ENCODE measurements at places on chromosomes 2 and 18. TPM values are rescaled to one million over a fixed set of nuclear protein-coding genes. Genes with fewer than 3 reads are reported as not detected.

DNA sequence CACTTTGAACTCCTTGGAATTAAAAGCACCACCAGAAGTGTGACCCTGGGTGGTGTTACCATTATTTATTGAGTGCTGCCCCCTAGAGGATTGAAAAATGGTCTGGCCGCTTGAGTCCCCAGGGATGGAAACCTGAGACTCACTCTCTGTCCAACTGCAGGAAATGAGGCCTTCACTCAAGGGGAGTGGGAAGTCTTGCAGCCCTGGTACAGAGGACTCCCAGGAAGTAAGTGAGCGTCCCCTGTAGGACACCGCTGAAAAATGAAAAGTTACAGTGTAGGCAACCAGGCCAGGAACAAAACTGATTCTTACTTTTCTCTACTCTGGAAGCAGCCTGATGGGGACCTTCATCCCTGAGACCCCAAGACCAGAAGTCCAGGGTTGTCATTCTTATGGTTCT is 2.2 kb upstream of the NRP2 start:
- DNase-seq = no peak

DNA sequence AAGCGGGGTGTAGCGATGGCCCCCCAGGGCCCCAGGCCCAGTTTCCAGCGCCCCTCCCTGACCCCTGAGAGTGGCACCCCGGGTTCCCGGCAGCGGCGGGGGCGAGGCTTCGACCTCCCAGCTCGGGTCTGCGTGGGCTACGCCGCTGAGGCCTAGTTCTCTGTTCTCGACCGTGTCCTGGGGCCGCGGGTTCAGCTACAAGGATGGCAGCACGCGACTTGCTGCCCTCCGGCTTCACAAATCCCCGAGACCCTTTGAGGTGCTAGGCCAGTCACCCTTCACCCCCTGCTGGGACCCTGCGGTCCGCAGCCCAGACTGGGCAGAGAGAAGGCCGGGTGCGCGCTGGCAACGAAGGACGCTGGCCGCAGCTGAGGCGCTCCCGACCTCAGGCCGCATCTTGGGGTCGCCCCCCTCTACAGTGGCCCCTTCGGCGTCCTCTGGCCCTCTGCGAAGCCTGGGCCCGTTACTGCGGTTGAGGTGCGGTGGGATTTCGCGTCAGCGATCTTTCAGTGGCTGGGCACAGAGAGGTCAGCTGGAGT is 1.2 kb downstream of the OTX1 start:
- no peak for DNase-seq

DNA sequence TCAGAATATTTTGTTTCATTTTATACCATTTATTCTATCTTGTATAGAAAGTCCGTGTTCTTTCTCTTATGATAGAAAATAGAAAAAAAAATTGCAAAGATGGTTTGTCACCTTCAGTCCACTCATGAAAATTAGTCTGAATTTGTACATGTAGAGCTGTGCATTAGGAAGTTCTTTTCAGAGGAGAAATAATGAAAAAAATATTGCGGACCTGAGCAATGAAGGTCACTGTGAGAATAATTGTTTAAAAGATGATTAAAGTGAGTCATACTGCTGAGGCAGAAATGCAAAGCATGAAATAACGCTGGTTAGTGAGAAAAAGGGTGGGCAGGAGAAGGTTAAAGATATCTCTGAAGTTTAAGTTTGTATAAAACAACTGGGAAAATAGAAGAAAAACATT is 431.1 kb downstream of the TMX3 start:
- no peak for DNase-seq

GRCh38 chr2:165462443-165462842 is 7.1 kb upstream of the CSRNP3 start:
- no peak for DNase-seq

GRCh38 chr2:26185954-26186770 is 13.3 kb downstream of the GAREM2 start:
- no peak for DNase-seq

DNA sequence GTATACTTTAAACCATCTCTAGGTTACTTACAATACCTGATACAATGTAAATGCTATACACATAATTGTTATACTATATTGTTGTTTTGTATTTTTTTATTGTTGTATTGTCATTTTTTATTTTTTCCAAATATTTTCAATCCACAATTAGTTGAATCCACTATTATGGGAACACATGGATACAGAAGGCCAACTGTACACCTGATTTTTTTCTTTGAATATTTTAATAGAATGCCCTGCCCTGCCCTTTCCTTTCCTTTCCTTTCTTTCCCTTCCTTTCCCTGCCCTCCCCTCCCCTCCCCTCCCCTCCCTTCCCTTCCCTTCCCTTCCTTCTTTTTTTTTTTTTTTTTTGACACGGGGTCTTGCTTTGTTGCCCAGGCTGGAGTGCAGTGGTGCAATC is 120.2 kb downstream of the SLC4A3 start:
- no peak for DNase-seq

GRCh38 chr2:31735716-31736115 is 155.0 kb upstream of the SRD5A2 start:
- DNase-seq = no peak

GRCh38 chr18:55236150-55236931 is 277.1 kb upstream of the CCDC68 start:
- no peak for DNase-seq

- DNase-seq = peak; percentile 52
Observed at GRCh38 chr2:109447251-109447661, 166.5 kb downstream of the SEPTIN10 start.

DNA sequence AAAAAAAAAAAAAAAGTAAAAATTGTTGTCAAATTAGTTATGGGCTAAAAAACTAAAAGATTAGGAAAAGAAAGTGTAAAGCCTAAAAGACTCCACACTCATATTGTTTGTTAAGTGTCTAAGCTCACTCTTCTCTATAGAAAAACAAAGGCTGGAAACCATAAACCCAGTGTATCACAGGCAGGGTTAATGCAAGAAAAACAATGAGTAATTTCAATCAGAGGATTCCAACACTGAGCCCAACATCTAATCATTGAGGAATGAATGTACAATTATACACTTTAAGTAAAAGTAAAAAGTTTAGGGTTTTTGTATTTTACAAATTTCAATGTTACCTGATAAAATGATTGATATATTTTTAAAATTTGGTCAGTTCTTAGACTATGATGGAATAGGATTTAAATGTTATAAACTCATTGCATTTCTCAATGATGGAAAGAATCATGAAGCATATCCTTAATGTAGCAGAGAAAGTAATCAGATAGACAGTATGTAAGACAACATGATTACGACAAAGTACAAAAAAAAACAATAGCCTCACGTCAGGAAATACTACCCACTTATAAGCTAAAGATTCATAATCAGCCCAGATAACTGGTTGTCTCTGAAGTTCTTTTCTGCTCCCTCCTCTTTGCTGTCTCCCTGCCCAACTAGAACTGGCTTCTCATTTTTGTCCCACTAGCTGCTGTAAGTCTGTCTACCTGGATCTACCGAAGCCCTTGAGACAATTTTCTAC is 44.5 kb upstream of the SP3 start:
- no peak for DNase-seq

- no peak for DNase-seq
Observed at GRCh38 chr2:38948995-38949394, 59.3 kb downstream of the ARHGEF33 start.

DNA sequence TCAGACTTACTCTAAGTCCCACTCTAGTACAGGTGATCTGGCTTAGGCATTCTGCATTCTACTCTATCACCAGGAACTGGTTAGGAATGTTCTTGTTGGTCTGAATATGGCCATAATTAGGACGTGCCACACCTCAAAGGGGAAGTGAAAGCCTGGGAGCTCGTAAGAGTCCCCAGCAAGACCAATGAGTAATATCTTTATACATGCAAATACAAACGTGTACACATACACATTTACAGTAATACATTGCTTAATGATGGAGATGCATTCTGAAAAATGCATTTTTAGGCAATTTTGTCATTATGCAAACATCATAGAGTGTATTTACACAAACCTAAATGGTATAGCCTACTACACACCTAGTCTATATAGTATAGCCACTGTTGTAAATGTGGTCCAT is 19.5 kb upstream of the ERCC3 start:
- no peak for DNase-seq

- DNase-seq = no peak
Observed at GRCh38 chr2:216546641-216547403, 48.2 kb downstream of the RPL37A start.

DNA sequence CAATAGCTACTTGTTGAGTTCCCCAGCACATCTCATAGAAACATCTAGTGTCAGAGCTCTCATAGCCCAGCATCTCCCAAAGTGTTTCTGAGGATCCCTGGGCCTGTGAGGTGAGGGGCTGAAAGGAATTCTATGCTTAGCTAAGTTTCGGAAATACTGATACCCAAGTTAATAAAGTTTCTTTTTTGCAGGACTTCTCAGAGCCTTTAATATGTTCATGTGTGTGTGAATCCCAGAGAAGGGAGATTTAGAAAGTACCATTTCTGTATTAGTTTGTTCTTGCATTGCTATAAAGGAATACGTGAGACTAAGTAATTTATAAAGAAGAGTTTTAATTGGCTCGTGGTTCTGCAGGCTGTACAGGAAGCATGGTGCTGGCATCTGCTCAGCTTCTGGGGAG is 211.2 kb downstream of the TSN start:
- DNase-seq = no peak

DNA sequence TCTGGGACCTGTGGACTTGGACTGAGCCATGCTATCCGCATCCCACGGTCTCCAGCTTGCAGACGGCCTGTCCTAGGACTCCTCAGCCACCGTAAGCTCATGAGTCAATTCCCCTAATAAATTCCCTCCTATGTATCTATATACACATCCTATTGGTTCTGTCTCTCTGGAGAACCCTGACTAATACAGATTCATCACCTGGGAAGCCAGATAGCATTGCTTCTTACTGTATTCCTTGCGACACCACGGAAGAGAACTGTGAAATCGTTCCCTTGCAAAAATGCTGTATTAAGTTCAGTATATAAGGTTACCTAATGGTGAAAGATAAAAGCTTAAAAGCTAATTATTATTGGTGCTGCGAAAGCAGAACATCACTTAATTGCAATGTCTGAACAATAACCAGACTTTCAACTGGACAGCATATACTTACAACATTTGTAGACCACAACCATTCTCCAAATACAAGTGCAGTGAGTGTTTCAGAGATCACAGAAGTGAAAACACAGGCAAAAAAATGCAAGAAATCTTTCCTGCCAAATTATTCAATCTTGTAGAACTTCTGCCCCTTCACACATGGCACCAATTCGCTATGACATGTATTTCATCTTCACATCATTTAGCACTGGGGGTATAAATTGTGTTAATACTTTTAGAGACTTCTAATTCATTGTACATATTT is 352.9 kb downstream of the TXNL1 start:
- no peak for DNase-seq

- DNase-seq = no peak
Observed at GRCh38 chr2:163849756-163850435, 114.1 kb upstream of the FIGN start.

DNA sequence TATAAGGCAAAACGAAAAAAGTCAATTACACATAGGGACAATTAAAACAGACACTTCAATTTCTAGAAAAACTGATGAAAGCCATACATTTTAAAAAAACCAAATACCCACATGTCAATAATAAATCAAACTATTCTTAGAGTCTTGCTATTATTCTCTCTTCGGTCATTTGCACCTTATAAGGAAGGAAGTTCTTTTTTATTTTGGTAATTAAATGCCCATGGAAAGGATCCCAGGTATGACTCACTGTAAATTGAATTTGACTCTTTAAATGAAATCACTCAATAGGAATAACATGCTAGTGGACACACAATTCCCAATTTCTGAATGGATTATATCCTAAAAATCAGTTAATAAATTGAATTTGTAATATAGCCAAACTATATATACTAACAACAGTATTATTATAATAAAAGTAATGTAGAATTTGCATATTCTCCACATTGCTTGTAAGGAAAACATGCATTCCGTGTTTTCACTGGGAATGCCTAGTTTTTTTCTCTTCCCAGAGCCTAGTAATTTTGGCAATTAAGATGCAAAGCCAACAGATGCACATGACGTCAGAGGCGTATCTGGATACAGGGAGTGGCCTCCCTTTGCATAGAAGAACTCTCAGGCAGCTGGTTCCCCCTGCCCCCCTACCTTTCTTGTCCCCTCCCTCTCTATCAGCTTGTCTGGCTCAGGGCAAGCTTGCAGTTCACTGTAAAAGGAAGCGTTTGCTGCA is 153.5 kb upstream of the PGAP1 start:
- DNase-seq = no peak

GRCh38 chr2:158144914-158145625 is 43.4 kb downstream of the UPP2 start:
- no peak for DNase-seq

GRCh38 chr2:9944330-9944758 is 7.1 kb upstream of the GRHL1 start:
- DNase-seq = no peak

DNA sequence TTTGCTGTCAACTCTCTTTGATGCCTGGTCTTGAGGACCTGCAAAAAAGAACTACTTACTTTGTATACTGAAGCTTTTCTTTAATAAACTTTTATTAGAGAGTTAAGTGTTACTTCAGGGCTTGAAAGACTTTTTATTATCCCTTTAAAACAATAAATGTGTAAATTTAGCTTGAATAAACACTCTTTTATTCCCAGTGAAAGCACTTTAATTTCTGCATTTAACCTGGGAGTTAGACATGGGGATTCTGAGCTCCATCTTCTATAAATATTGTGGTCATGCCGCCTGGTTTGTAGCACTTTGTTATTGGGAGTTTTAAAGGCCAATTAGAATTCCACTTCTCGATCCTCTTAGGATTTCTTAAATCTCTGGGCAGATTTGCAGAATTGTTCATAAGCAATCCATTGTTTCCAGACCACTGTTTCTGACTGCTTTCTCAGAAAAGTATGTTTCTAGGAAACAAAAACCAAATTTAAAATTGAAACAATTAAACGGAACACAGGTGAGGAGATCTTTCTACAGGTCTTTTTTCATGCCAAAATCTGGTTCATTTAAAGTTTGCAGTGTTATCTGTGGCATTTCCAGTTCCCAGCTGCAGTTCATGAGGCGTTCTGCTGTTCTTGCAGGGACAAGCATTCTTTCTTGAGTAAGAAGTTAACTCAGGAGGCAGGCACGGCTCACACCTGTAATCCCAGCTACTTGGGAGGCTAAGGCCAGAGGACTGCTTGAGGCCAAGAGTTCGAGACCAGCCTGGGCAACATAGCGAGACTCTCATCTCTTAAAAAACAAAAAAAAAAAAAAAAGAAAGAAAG is 18.1 kb upstream of the E2F6 start:
- DNase-seq = no peak

- DNase-seq = no peak
Observed at GRCh38 chr2:209817844-209818271, 46.2 kb downstream of the UNC80 start.

- DNase-seq = no peak
Observed at GRCh38 chr2:54081574-54081973, 33.8 kb upstream of the ACYP2 start.

GRCh38 chr2:149562324-149562723 is 25.3 kb downstream of the MMADHC start:
- no peak for DNase-seq

NYAP2 gene
- 21.1 TPM for total RNA-seq

PLEKHH2 gene
- 12.2 TPM for total RNA-seq

XDH gene
- total RNA-seq = 0.54 TPM

RASGRP3 gene
- 9.3 TPM for total RNA-seq

STARD6 gene
- total RNA-seq = not detected

OTOS gene
- 1.4 TPM for total RNA-seq

PTPRM gene
- 268 TPM for total RNA-seq

SNED1 gene
- 12.0 TPM for total RNA-seq
